GM12878 (cell line): ENCODE measurements at places on chromosomes 5 and 9.
A peak's percentile ranks its signal among the peaks of the same experiment; 100 is the strongest.

GRCh38 chr9:76438841-76439588 is 20.0 kb upstream of the GCNT1 start:
- DNase-seq, result peak; percentile 80

- DNase-seq, result no peak
Measured at GRCh38 chr5:96321345-96321744, 111.7 kb downstream of the PCSK1 start.

DNA sequence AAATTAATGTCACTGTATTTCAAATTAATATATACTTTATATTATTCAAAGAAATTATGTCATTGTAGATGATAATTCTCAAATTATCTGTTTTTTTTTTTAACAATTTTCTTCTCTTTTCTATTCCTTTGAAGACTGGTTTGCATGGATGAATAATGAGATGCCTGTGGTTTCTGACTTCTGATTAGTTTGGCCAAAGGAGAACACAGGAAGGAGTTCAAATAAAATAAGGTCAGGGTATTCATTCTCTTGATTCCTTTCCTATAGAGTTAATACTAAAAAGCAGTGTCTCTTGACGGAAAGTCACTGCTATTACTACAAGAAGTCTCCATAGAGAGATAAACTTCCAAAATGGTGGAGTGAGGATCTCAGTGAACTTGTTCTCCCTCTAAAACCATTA is 279.6 kb upstream of the FTMT start:
- DNase-seq, result no peak

GRCh38 chr5:177133853-177134696 is 502 bp downstream of the NSD1 start:
- DNase-seq, result no peak

- DNase-seq, result no peak
Measured at GRCh38 chr5:138543730-138544104, 681 bp upstream of the ETF1 start.
